ENCODE measurements at places on chromosomes 7 and 10.

DNA sequence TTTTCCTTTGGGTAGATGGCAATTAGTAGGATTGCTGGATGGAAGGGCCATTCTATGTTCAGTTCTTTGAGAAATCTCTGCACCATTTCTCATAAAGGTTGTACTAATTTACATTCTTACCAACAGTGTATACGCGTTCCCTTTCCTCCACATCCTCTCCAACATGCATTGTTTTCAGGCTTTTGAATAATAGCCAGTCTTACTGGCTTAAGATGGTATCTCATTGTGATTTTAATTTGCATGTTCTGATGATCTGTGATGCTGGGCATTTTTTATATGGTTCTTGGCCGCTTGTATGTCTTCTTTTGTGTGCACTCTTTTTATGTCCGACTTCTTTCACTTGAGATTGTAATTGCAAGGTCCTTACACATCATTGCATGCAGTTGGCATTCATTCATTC, 11.7 kb downstream of the CLIP2 start:
- DNase-seq: no peak

- DNase-seq: no peak
These were observed 14.3 kb downstream of the NT5C3A start for GRCh38 chr7:33048257-33048656.

- no peak for DNase-seq
These were observed 259.4 kb downstream of the STK31 start for GRCh38 chr7:23969443-23969842.

GRCh38 chr7:2645274-2645868, 13.6 kb downstream of the TTYH3 start:
- DNase-seq: no peak

DNA sequence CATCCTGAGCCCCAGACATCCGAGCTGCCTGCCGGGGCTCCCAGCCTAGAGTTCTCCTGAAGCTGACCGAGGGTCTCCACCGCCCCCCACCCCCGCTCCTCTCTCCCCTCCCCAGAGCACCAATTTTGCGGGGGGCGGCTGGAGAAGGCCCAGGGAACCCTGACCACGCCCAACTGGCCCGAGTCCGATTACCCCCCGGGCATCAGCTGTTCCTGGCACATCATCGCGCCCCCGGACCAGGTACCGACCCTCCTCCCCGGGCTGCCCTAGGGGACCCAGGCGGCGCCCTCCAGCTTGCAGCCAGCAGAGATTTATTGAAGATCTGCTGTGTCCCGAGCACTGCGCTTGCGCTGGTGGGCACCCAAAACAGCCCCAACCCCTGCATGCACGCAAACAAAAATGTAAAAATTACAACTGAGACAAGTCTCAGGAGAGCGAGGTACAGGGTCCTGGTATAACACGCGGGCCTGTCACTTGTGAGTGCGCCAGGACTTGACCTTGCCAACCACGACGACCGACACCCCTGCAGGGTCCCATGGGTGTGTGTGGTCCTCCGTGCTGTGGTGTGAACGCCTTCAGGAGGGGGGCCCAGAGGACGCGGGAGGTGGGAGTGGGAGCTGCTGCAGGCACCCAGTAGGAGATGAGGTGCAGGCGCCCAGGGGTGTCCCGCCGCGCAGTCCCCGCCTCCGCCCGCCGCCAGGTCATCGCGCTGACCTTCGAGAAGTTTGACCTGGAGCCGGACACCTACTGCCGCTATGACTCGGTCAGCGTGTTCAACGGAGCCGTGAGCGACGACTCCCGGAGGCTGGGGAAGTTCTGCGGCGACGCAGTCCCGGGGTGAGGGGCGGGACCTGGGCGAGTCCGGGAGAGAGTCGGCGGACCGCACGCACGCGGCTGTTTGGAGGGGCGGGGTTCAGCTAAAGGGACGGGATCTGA, 3.1 kb downstream of the PCOLCE start:
- DNase-seq: no peak

DNA sequence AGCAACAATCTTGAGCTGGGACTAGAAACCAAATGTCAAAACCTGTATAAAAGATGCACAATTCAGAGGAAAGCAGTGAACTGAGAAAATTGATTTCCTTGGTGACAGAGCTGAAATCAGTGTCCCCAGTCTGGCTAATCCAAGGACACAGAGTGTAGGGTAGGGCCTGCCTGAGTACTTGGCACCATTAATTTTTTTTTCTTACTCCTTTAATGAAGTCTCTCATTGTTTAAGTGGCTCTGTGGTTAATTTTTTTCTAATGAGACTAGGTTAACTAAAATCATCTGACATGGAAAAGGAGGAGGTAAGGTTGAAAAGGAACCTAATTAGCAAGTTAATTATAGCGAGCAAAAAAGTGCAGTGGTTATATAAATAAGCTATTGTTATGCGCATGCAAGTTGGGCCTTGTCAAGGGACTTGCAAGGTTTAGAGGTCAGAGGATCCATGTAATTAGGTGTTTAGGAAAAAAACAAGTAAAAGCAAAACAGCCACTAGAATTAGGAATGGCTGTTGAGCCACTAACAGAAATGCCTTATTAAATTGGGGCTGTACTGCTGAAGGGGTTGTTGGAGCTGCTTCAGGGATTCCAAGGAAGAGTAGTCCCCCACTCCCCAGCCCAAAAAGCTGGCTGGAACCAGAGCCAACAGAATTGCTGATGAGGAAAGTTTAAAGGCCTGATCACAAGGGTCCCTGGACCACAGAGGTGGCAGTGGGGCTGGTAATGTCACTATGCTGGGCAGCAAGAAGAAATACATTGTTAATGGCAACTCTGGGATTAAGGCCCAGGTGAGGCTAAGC, 58.9 kb upstream of the STRIP2 start:
- DNase-seq: no peak

DNA sequence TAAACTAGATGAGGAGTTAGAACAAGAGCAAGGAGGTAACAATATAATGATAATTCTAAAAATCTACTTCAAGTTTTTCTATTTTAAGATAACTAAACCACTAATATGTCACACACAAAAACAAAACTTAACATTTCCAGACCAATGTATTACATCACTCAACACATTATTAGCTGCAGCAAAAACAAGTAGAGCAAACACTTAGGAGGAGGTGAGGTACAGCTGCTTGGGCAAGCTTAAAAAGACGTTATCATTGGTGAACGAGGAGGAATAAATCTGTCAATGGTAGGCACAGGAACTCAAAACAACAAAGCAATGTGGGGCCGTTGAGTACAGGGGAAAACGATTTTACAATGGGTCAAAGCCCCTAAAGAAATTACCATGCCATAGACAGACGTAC, 58.8 kb downstream of the EZH2 start:
- DNase-seq: no peak

GRCh38 chr10:88838766-88839350, 12.8 kb downstream of the ANKRD22 start:
- DNase-seq: no peak

DNA sequence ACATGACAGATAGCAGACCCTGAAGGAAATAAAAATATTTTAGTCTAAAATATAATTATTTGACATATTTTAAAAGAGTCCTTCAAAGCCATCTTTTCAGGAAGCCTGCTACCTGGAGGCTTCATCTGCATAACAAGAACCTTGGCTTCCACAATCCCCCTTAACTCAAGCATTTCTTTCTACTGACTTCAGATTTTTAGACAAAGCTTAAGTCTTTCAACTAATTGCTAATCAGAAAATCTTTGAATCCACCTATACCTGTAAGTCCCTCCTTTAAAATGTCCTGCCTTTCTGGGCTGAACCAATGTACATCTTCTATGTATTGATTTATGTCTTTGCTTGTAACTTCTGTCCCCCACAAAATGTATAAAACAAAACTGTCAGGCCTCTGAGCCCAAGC, 23.5 kb upstream of the PRF1 start:
- DNase-seq: no peak

GRCh38 chr10:125692601-125693523, 9.9 kb upstream of the TEX36 start:
- DNase-seq: no peak

GRCh38 chr7:117949232-117949631, 76.0 kb upstream of the CTTNBP2 start:
- DNase-seq: no peak

DNA sequence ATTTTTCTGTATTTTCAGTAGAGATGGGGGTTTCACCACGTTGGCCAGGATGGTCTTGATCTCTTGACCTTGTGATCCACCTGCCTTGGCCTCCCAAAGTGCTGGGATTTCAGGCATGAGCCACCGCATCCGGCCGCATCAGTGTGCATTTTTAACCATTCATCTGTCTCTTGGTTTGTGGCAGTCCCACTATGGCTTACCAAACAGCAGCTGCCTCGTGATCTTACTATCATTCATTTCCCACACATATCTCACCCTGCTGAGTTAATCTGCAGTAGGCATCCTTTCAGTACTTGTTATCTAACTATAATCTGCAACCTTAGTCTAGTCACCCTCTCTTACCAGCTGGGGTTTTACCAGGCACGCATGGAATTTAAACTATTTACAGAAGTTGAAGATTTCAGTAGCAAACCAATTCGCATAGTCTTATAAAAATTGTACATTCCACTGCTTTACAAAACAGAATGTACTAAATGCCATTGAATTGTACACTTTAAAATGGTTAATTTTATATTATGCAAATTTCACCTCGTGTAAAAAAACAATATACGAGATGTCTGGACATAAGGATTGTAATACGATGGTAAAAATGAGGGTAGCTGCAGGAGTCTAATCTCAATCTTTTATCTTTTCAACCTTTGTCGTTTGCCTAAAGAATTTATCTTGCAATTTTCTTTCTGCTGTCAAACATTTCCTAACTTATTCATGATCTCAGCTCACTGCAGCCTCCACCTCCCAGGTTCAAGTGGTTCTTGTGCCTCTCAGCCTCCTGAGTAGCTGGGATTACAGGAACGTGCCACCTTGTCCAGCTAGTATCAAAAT, 4.6 kb upstream of the TBC1D12 start:
- DNase-seq: no peak

DNA sequence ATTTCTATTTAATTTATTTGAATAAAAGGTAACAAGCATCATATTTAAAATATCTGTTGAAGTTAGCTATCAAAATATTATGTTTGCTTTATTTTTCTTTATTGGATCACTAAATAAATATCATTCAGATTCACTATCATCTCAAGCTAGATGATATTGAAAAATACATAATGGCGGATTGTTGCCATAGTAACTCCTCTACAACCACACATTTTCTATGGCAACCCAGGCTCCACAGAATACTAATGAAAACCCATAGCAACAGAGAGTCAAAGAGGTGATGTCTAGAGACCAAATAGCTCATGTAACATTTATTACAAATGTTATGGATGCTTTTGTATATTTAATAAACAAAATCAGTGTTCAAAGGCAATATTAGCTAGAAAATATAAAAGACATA, 148.9 kb upstream of the CDK1 start:
- no peak for DNase-seq

DNA sequence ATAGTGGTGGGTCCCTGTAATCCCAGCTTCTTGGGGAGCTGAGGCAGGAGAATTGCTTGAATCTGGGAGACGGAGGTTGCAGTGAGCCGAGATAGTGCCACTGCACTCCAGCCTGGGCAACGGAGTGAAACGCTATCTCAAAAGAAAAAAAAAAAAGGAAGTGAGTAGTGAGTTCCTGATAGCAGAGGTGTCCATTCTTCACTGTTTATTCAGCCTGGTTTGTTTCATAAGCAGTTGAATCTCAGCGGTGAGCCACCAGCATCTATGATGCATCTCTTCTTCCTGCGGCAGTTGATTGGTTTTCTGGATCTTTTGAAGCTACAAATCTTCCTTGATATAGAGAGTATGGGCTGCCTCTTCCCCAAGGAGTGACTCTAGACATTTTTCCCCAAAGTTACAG, 316.1 kb upstream of the MTPN start:
- DNase-seq: peak; percentile 11

GRCh38 chr10:50275650-50276235, 24.4 kb upstream of the ASAH2 start:
- no peak for DNase-seq

DNA sequence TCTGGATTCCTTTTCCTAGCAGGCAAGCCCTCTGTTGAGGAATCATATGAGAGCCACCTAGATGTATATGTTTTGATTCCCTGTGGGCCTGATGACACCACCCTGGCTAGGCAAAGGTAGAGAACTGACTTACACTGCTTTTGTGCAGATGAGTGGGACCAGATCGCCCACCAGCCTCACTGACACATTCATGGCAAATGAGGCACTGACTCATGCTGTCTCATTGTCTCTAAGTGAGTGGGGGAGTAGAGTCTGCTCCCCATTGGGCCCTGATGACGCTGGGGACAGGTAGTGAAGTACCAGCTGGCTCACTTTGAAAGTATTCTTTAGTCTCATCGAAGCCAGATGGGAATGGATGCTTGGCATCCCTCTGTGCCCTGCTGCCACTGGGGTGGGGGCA, 326.3 kb downstream of the ABCA13 start:
- no peak for DNase-seq

GRCh38 chr7:66376264-66376945, 171.3 kb downstream of the TPST1 start:
- DNase-seq: no peak

DNA sequence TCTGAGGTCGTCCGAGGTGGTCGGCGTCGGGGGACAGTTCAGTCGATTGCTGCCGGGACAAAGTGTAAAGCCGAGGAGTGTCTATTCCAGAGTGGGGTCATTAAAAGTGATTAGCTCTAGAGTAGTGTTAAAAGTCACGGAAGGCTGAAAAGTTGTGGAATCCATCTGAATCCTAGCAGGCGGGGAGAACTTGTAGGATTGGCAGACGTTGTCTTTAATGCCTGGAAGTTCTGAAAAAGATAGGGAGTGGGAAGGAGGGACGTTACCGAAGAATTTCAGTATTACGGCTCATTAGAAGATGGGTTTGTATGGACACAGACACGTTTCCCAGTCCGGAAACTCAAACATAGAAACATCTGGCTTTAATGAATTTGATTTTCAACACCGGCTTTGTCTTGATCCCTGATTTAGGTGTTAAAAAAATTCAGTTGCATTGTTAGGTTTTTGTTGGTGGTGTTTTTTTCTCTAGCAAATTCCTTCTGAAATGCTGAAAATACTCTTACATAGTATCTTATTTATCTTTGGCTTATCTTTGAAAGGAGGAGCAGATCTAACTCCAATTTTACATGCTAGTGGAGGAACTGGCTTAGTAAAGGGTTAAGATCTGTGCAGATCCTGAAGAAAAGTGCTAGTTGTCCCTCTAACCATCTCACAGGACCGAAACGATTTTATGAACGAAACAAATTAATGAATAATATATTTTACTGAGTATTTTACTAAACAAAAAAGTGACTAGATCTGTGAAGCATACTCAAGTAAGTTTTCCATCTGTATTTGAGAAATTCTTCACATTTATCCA, 900 bp downstream of the MKLN1 start:
- DNase-seq: no peak

DNA sequence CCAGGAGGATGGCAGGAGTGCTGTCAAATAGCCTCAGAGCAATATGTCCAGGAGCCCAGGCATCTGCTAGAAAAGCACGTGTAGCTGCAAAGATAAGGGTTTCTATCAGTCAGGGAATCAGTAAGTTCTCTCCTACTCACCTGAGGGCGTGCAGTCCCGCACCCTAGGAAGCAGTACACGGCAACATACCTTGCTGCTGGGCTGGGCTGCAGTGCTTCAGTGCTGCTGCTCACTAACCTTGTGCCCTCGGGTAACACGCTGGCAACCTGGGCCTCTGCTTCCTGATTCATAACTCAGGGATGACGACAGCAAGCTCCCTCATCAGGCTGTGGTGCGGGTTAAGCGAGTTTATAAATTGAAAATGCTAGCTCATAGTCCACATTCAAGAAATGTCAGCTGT, 29.5 kb upstream of the CCNY start:
- DNase-seq: no peak

All from CMK (cell line).